ENCODE measurements at places on chromosomes 1 and 21. TPM values are rescaled to one million over a fixed set of nuclear protein-coding genes. Genes with fewer than 3 reads are reported as not detected.

The SYNC gene
- total RNA-seq = 12.3 TPM

The C1QTNF12 gene
- total RNA-seq = 0.33 TPM

The LIX1L gene
- 51.5 TPM for total RNA-seq

The VANGL2 gene
- total RNA-seq = not detected

The ARHGAP30 gene
- total RNA-seq = not detected

All from vein endothelial cell (primary cell).